ENCODE measurements at places on chromosomes 6 and 20.
A peak's percentile ranks its signal among the peaks of the same experiment; 100 is the strongest.

DNA sequence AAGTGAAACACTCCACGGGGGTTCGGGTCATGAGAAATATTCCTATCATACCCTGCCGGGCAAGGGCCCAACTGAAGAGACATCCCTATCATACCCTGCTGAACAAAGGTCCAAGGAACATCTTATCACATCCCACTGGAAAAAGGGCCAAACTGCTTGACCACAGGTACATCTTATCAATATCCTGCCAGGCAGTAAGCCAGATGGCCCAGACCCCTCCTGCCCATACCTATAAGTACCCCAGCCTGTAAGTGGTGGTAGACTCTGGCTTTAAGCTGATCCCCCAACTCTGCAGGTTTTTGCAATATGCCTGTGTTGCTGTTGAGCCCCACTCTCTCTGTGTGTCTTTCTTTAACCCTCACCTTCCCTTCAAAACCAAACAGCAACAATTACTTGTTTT is 51.6 kb downstream of the ZNF334 start:
- DNase-seq = no peak

GRCh38 chr6:157235600-157236039 is 87.7 kb downstream of the TMEM242 start:
- no peak for DNase-seq

DNA sequence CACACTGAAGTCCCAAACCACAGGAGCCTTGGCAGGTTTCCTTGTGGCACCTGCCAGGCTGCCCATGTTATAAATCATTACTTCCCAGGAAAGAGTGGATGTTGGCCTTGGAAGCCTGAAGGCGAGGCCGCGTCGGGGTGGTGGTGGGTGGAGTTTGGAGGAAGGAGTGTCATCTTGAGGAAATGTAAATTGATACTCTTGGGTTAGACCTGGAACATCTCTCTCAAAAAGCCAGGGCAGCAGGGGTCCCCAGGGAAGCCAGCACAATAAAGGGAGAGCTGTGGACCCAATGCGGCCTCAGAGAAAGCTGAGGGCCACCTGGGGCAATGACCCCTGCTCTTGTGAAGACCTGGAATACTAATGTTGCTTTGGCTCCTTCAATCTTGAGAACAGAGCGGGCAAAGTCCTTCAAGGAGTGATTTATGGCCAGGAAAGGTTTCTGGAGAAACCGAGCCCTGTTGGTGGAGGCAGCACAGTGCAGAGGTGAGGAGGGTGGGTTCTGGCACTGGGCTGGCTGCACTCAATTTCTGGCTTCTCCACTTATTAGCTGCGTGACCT is 26.3 kb upstream of the TRAF3IP2 start:
- DNase-seq = no peak

DNA sequence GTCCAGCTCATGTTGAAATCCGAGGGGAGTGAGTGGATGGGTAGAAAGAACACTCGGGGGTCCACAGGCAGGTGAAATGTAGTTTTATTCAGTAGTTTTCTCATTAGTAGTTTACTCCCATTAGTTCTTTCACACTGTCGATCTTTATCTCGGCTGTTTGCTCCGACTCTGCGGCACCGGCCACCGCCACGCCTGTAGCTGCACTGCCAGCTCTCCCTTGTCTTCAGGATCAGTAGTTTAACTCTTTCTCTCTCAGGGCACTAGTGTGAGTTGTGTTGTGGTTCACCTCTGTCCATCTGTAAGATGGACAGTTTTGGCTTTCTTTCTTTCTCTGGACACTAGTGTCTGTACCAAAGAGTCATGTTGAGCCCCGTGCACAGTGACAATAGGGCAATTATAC is 195.7 kb downstream of the LMBRD1 start:
- no peak for DNase-seq

GRCh38 chr6:99821164-99821563 is 172.9 kb downstream of the MCHR2 start:
- DNase-seq = no peak

DNA sequence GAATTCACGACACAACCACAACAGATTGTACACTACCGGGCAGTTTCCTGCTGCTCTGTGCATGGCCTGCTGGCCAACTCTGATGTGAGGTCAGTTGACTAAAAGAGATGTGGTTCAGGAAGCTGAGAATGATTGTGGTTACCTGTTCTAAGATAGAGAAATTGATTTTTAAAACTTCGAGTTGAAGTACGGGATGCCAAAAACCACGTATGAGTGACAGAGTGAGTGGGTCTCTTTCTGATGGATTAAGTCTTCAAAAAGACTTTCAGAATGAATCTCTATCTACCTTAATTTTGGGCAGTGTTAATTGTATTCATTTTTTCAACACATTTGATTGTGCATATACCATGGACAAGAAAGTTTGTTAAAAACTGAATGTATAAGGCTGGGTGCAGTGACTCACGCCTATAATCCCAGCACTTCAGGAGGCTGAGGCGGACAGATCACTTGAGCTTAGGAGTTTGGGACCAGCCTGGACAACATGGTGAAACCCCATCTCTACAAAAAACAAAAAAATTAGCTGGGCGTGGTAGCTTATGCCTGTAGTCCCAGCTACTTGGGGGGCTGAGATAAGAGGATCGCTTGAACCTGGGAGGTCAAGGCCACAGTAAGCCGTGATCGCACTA is 121.2 kb downstream of the SGK1 start:
- DNase-seq = no peak

- no peak for DNase-seq
These were observed 64.9 kb downstream of the C6orf58 start for GRCh38 chr6:127641905-127642304.

GRCh38 chr6:122222761-122223160 is 176.7 kb upstream of the HSF2 start:
- DNase-seq = no peak

- DNase-seq = no peak
These were observed 162.6 kb downstream of the FAM83B start for GRCh38 chr6:55009131-55009530.

GRCh38 chr6:83273596-83273995 is 80.4 kb downstream of the RWDD2A start:
- no peak for DNase-seq

GRCh38 chr6:166691746-166692145 is 64.7 kb upstream of the RPS6KA2 start:
- DNase-seq = no peak

DNA sequence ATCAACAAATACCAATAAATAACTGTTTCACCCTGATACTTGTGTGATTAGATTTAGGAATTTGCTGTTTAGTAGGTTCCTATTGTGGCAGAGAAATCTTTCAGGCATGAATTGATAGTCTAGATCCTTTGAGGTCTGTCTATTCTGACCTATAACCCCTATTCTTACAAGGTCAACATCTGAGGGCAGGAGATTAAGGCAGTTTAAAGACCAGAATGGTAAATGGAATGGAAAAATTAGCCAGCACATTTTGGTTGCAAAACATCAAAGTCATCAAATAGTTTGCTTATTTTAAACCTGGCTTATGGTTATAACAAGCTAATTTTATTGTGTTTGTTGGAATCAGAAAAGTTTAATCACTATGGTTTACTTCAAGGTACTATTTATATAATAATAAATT is 78.4 kb downstream of the LIN28B start:
- no peak for DNase-seq

DNA sequence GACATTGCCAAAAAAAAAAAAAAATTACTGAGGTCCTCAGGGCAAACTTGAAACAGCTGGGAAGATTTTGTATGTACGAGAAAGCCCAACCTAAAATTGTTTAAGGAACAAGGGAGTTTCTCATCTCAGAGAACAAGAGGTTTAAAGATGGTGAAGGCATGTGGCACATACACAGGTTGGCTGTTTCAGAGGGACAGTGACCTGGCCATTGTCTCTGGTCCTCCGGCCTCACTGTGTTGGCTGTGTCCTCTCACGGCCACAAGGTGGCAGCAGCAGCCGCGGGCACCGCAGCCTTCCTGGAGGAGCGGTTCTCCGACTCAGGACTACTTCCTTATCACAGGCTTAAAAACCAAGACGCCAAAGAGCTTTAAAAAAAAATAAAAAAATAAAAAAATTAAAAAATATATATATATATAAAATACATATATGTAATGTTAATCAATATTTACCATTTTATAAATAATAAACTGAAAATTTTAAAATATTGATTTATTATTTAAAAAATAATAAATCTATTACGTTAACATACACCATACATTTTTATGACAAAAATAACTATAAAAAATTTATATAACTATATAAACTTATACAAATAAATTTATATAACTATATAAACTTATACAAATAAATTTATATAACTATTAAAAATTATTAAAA is 52.8 kb downstream of the GTF2H5 start:
- peak; percentile 19 for DNase-seq

GRCh38 chr6:47524136-47524845 is 46.7 kb downstream of the CD2AP start:
- no peak for DNase-seq

DNA sequence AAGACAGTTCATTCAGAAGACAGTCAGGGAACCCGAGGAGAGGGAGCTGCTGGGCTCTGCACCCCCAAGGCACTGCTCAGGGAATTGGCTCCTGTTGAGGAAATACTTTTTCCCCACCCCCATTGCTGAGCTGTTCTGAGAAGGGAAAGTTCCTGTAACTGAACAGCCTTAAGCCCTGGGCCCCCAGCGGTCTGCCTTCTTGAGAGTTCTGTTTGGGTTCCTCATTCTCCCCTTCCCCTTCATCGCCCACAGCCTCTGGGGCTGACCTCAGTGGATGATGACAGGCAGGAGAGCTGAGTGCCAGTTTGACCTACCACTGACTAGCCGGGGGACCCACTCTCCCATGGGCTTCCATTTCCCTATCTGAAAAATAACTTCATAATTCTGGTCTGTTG is 10.7 kb downstream of the HCK start:
- DNase-seq = no peak

DNA sequence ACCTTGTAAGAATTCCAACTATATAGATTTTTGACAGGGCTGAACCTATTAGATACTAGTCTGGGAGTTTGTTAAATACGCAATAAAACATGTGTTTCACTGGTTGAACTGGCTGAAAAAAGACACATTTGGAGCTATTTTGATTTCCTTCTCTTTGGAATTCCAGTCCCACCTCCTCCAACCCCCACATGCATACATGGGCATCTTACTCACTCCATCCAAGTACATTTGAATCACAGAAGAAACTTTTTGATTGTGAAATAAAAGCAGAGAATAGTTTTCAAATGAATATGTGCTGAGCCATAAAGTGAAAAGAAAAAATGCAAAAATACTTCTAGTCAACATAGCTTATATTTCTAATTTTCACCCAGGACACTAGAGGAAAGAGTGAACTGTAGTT is 33.9 kb upstream of the STXBP5 start:
- DNase-seq = no peak

DNA sequence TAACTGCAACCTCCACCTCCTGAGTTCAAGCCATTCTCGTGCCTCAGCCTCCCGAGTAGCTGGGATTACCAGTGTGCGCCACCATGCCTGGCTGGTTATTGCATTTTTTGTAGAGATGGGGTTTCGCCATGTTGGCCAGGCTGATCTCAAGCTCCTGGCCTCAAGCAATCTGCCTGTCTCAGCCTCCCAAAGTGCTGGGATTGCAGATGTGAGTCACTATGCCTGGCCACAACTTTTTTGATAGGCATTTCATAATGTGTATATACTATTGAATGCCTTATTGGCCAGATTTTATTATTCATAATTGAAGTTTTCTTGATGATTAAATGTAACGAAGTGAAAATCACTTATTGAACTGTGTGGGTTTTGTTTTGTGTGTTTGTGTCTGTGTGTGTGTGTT is 27.9 kb downstream of the FIG4 start:
- no peak for DNase-seq

DNA sequence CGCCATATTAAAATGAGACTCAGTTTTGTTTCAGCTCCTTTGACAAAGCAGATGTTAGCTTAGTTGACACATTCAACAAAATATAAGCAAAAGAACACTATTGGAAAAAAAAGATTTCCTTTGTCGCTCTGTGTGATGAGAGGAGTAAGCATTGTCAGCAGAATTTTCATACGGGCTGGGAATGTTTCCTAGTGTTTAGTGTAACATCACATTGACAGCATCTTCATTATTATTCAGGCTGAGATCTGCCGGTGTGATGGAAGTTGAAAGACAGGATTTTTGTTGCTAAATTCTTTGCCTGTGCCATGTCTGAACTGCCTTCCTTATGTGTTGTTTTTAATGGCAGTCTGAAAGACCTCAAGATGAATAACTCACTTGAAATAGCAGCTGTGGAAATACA is 49.1 kb downstream of the GRM1 start:
- DNase-seq = no peak

DNA sequence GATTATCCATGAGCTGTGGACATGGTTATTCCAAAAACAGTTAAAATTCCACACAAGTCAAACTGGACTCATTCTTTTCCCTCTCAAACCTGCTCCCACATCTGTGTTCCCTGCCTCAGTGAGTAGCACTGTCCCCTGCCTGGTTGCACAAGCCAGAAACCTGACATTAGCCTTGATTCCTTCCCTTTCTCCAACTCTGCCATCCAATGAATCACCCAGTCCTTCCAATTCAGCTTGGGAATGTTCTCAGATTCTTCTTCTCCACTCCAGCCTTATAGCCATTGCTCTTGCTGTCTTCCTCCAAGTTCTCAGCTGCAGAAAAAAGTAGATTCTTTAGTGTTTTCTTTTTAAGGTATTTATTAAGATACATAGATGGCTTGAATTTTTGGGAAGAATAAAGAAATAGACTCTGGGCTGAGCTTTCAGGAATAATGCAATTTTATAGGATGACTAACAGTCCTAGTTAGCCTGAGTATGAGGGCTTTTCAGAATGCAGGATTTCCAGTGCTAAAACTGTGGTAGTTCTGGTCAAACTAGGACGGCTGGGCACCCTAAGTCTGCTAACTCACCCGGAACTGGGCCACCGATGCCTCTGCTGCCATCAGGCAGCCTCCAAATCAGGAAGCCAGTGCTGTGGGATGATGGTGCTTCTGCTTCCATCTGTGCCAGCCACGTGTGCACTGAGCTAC is 18.2 kb upstream of the SASH1 start:
- no peak for DNase-seq

DNA sequence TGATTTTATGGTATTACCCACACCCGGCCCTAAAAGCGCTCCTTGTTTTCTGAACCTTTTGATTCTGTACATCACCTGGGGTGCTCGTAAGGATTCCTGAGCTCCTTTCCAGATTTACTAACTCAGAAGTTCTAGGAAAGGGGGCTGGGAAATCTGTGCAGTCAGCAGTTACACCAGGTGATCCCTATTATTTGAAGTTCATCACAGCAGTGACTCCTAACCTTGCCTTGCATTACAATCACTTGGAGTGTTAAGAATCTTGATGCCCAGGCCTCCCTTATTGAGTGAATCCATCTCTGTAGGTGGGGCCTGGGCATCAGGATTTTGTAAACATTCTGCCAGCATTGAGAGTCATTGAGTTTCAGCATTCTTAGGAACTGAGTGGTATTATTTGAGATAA is 44.7 kb downstream of the BMP6 start:
- no peak for DNase-seq

- no peak for DNase-seq
These were observed 234.1 kb upstream of the BMP2 start for GRCh38 chr20:6533351-6533750.

- DNase-seq = no peak
These were observed 33.8 kb upstream of the RNF8 start for GRCh38 chr6:37319856-37320480.

- no peak for DNase-seq
These were observed 67.4 kb upstream of the BMP2 start for GRCh38 chr20:6699921-6700562.

- DNase-seq = no peak
These were observed 40.2 kb downstream of the PMEPA1 start for GRCh38 chr20:57669632-57670031.

GRCh38 chr6:67630146-67630545 is 1004.9 kb upstream of the ADGRB3 start:
- DNase-seq = no peak

Measured in DMS 273 treated with DMSO at 0.1 percent for 48 hours (cell line).